ENCODE measurements at places on chromosomes 4 and X. TPM values are rescaled to one million over a fixed set of nuclear protein-coding genes. Genes with fewer than 3 reads are reported as not detected.

DNA sequence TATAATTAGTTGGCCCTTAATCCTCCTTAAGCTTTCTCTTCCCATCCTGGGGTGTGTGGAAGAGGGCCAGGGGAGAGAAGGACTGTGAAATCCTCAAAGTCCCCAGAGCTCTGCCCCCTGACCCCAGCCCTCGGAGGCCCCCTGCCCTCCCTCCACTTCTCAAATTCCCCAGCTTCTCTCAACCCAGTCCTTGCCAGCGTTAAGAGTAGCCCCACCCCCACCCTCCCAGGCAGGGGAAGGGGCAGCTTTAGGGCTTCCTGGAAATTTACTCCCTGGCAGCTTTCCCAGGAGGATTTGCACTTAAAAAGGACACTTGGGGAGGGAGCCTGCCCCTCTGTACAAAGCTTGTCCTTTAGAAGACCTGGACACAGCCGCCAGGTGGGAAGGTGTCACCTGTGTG lies 11.8 kb upstream of the CD40LG start:
- DNase-seq = no peak

GRCh38 chr4:2933566-2934076 lies 29.6 kb downstream of the NOP14 start:
- no peak for DNase-seq

DNA sequence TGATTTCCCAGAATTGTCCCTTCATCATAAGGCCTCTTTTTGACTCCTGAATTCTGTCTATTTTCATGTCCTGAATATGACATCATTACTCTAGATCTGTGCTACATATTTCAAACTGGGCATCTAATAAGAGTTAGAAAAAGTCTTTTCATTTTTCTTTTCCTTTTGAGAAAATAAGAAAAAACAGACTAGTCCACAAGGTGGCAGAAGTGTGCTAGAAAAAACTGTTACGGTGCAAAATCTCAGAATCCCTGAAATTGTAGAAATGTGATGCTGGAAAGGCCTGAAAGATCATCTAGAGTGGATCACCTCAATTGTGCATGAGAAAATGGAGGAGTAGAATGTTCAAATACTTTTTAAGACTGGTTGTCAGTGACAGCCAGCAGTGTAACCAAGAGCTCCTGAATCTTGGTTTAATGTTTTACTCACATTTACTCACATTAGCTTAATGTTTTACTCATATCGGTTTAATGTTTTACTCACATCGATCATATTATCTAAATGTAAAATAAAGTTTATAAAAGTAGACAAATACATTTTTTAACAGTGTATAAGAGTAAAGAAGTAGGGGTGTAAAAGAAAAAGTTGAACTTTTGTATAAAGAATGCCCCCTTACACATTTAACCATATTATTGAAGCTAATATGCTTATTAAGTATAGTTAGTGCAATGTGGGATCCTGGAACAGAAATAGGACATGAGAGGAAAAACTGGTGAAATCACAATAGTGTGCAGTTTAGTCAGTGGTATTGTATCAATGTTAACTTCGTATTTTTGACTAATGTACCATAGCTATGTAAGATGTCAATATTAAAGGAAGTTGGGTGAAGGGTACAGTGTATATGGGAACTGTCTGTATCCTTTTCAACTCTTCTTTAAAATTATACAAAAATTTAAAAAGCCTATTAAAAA lies 15.2 kb downstream of the ASB11 start:
- no peak for DNase-seq

- DNase-seq = no peak
These were observed 95.8 kb downstream of the MGST2 start for GRCh38 chr4:139761461-139761860.

DNA sequence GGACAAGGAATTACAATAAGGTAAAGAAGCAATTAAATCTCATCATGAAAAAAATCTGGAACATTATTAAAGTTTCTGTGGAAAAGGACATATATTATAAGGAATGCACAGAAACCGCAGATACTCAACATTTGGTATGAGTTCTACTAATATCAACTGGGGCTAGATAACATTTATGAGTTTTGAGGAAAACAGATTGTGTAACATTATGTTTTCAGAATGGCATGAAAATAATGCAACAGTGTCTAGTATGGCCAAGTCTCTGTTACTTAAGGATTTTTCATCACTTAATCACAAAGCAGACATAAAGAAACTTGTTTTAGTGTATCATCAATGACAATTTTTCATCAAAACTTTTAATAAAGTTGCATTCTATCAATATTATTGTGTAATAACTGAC lies 785.0 kb downstream of the GLUD2 start:
- DNase-seq = no peak

DNA sequence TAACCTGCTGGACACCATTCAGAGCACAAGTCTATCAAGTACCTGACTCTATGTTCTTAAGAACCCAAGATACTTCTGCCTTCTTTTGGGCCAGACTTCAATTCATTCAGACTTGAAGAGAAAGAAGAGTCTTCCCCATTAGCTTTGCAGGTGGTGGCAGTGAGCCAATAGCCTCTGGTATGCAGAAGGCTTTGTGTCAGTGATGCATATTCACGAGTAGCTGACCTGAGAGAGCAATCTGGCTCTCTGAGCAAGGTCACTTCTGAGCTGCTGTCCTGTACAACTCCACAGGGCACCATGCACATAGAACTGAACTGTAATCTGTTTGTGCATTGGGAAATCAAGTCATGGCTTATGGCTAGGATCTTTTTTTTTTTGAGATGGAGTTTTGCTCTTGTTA lies 39.9 kb upstream of the SPINK2 start:
- DNase-seq = no peak

- no peak for DNase-seq
These were observed 192.3 kb upstream of the NR3C2 start for GRCh38 chr4:148634476-148634875.

DNA sequence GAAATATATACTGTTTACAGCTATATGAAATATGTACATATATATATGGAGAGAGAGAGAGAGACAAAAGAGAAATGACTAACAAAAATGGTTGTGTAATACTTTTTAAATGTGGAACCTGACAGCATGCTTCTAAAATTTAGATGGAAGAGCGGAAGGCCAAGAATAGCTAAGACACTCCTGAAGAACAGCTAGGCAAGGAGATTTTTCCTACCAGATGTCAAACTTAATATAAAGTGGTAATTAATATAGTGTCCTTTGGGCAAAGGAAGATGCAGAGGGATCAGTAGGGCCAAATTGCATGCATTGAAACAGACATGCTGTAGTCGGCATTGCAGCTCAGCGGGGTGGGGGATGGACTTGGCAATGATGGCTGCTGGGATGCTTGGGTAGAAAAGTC lies 45.2 kb downstream of the ADD1 start:
- DNase-seq = no peak

DNA sequence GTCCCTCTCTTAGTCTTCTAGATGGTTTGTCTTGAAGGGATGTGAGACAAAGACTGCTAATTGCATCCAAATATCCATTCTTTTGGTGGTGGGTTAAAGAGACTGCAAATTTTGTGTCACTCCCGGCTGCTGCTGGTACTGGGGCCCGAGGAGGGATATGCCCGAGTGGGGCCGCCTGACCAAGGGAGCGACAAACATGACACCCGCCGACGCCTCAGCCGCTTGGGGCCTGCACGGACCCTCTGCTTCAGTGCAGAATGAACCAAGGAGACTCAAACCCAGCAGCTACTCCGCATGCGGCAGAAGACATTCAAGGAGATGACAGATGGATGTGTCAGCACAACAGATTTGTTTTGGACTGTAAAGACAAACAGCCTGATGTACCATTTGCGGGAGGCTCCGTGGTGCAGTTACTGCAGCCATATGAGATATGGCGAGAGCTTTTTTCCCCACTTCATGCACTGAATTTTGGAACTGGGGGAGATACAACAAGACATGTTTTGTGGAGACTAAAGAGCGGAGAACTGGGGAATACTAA lies 13.6 kb upstream of the ARX start:
- no peak for DNase-seq

DNA sequence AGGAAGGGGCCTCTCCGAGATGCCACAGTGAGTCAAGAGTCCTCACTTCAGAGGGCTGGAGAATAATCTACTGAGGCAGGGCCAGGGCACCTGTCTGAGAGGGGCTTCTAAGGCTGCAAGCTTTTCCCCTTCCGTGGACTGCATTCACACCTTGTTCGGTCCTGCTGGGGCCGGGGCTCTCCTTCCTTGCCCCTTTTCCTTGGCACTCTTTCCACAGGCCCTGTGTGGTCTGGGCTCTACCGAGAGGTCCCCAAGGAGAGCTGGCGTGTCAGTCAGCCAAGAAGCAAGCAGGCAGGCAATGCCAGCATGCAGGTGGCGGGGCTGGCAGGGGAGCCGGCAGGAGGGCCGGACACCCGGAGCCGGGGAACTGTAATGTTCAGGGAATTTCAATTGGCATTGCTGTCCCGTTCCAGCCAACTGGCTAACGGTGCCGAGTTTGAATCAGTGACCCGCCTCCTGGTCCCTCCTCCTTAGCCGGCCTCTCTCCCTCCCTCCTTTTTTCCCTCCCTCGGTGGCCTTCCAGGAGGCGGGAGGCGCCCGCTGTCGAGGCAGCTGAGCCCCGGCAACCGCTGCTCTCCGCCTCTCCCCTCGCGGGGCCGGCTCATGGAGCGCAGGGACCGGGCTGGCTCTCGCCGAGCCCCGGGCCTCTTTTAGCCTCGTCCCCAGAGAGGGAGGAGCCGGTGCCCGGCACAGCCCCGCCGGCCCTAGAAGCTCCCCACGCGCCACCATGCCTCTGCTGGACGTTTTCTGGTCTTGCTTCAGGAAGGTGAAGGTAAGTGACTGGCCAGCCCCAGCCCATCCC lies at the start of gene STARD8:
TSS of gene STARD8 (plus strand) at position 511 of the 802 bp plus-strand sequence. CDS start at position 728, 217 bp downstream.
- DNase-seq = no peak

- no peak for DNase-seq
These were observed 87.8 kb downstream of the CLNK start for GRCh38 chr4:10596586-10597290.

DNA sequence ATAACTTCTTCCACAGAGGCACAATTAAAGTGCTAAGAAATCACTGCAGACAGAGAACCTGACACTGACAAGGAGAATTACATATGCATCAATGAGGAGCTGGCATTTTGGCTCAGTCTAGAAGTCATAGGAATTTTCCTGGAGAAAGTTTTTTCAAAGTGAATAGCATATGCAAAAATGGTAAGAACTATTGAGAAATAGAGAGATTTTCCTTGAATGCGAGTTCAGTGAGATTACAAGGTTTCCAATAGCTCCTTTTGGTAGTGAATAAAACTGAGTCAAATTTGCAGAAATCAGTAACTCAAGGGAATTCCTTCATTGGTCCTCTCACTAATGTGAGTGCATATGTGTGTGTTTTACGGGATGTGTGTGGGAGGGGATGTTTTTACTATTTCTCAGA lies 557.5 kb downstream of the PPARGC1A start:
- DNase-seq = no peak

DNA sequence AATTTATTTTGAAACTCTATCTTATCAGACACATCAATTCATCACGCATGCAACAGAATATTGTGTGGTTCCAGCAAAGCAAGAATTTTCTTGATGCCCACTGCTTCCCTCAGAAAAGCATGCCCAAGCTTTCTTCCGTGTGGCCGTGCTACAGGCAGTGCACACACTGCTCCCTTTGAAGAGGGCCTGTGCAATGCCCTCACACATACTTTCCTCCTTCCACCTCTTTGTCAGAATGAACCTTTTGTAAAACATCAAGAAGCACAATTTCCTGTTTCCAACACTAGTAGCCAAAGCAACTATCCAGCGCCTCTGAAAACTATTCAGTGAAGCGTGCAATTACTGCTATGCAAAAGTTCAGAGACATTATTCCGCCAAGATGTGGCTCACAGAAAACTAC lies 201.7 kb downstream of the NLGN4X start:
- DNase-seq = no peak

- no peak for DNase-seq
These were observed 35.9 kb upstream of the CLCN4 start for GRCh38 chrX:10120828-10121227.

GRCh38 chrX:138519296-138519695 lies 192.2 kb downstream of the FGF13 start:
- DNase-seq = no peak

- no peak for DNase-seq
These were observed 111.2 kb downstream of the ARAP2 start for GRCh38 chr4:36133086-36133485.

Gene FOXO4
- 5.2 TPM for total RNA-seq

Gene SOX3
- total RNA-seq = not detected

Gene SPIN2A
- total RNA-seq = 0.24 TPM

All from activated T-cell treated with anti-CD3 and anti-CD28 coated beads, Interleukin-2, amount 50 U/mL, for 4 hours (primary cell).